ENCODE measurements at places on chromosomes 5 and 9. TPM values are rescaled to one million over a fixed set of nuclear protein-coding genes. Genes with fewer than 3 reads are reported as not detected.

The C1QTNF3 gene
- 0.49 TPM for total RNA-seq

The PCDHGB5 gene
- 15.8 TPM for total RNA-seq

The OMD gene
- not detected for total RNA-seq

The CSF1R gene
- 0.13 TPM for total RNA-seq

The PCDHA5 gene
- total RNA-seq: under 0.01 TPM

The VCAN gene
- 284 TPM for total RNA-seq

The SPINK13 gene
- not detected for total RNA-seq

The RNF44 gene
- 31.3 TPM for total RNA-seq

The FGD3 gene
- total RNA-seq: under 0.01 TPM

The ATP10B gene
- total RNA-seq: not detected

The FAM169A gene
- 4.3 TPM for total RNA-seq

The NR5A1 gene
- total RNA-seq: not detected

The FRMPD1 gene
- not detected for total RNA-seq

The PCA3 gene
- not detected for total RNA-seq

The TTC23L gene
- 0.13 TPM for total RNA-seq

The ROR2 gene
- 0.98 TPM for total RNA-seq

The FAM78A gene
- 1.1 TPM for total RNA-seq

The RORB gene
- total RNA-seq: under 0.01 TPM
